ENCODE measurements at places on chromosomes 13 and 19.

DNA sequence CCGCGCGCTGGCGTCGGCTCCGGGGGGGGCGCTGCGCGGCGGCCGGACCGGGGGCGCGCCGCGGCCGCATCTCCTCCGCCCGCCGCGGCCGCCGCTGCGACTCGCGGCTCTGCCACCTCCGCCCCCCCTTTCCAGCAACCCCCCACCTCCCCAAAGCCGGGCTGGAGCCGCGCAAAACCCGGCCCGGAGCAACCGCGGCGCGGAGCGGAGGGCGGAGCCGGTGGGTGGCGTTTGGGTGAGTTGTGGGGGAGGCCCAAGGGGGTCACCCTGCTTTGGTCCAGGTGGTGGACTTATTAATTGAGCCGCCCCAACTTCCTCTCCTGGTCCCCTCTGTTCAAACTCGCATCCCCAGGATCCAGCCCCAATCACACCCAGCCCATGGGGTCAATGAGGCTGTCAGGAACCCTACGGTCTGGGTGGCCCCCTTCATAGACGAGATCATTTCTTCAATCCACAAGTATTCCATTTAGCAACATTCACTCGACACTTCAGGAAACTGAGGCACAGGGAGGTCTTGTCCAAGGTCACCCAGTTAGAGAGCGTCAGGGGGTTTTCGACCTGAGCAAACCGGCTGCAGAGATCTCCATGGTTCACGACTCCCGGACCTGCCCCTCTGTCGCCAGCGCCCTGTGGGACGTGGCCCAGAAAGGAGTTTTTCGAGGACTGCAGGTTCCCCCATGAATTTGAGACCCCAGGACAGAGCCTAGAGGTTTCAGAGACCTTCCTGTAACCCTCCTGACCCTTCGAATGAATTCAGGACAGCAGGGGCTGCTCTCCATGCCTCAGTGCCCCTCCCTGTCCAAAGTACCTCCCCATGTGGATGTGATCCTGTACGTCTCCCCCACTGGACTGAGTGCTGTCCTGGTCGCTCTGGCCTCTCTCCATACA lies 22.4 kb upstream of the SEMA6B start:
- DNase-seq = peak; percentile 52

GRCh38 chr13:104961246-104961645 lies 1574.2 kb downstream of the EFNB2 start:
- no peak for DNase-seq

DNA sequence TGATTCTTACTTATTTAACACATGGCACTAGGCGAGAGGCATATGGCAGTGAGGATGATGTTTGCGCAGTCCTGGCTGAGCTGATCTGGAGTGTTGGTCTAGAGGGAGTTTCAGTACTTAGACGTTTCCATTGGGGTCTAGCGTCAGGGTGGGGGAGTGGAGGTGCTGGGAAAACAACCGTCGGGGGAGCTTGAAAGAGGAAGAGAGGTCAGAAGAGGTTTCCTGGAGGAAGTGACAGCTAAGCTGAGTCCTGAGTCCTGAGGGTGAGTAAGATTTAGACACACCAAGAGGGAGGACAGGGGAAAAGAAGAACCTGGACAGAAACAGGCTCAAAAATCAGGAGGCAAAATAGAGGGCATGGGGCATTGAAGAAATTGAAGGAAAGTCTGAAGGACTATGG lies 81.4 kb downstream of the ALOX5AP start:
- DNase-seq = peak; percentile 54

GRCh38 chr13:83895994-83896580 lies 13.8 kb upstream of the SLITRK1 start:
- no peak for DNase-seq

DNA sequence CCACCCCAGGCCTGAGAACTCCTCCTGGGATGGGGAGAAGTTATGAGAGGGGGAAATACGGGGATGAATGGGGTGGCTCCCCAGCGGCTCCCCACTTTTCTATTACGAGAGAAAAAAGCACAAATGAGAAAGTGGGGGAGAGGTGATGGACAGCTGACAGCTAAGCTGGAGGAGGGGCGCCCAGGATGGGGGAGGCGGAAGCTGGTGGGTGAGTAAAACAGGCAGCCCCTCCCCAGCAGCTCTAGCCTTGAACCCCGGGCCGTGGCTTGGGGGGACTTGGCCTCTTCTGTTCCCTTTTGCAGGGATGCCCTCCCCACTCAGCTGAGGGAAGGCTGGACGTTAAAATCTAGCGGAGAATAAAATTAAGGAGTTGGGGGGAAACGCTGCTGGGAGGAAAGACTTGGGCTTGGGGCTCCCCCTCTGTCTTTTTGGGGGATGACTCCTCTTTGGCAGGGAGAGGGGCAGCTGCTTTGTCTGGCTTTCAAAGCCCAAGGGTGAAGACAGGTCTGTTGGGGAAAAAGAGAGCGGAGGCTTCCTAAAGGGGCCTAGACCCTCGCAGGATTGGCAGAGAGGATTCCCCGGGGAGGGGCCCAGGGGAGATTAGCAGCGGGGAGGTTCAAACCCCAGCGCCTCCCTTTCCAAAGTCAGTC lies 1.4 kb upstream of the SAMD1 start:
- peak; percentile 29 for DNase-seq

DNA sequence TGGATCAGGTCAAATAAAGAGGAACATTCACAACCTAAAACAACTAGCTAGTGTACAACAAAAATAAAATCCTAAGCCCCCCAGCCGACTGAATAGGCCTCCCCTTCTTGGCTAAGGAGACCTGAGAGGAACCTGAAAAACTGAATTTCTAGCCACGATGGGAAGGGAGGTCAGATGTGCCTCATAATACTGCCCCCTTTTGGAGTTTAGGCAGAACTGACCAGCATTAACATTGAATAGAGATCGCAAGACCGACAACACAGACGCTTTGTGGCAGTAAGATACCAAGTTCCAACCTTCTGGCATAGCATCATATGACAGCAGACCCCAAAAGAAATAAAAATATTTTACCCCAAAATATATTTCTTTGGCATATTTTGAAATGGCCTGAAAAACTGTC lies 15.9 kb downstream of the CBY2 start:
- no peak for DNase-seq

- DNase-seq = no peak
Observed at GRCh38 chr19:15671891-15672579, 852 bp upstream of the CYP4F12 start.

- peak; percentile 62 for DNase-seq
Observed at GRCh38 chr13:93304868-93305613, 78.4 kb downstream of the GPC6 start.

GRCh38 chr13:23796551-23796950 lies 92.6 kb downstream of the MIPEP start:
- peak; percentile 88 for DNase-seq
